ENCODE measurements at places on chromosomes 7 and 10.

- no peak for DNase-seq
Measured at GRCh38 chr7:152654971-152655370, 21.0 kb downstream of the XRCC2 start.

DNA sequence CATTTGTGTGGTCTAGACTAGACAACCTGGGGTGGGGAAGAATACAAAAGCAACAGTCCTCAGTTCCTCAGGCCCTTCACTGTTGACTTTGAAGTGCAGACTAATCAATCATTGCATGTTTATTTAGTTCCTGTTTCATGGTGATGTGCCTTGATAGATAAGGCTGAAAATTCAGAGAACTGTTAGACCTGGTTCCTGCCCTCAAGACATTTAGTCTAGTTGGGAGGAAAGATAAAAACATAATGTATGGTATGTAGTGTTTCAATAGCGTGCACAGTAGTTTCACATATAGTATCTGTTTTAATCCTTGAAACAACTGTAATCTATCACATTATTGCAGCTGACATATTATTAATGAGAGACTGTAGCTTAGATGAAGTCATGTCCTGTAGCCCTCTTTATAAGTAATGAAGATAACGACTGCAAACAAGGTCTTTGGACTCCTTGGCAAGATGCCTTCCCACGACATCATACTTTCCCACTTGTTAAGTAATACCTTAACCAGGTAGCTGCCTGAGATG lies 124.0 kb downstream of the CELF2 start:
- peak; percentile 51 for DNase-seq

GRCh38 chr7:193481-194251 lies 1.3 kb downstream of the FAM20C start:
- no peak for DNase-seq

DNA sequence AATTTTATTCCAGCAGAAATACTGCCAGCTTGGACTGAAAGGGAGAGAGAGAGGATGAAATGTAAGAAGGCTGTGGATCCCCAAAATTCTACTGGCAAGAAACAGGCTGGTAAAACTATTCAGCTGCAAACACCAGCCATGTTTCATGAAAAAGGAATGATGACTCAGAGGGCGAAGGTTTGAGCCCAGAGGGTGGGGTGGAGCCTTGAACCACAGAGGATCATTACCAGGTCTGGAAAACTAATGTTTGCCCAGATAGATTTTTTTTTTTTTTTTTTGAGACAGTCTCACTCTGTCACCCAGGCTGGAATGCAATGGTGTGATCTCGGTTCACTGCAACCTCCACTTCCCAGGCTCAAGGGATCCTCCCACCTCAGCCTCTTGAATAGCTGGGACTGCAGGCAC lies 41.7 kb upstream of the NRF1 start:
- DNase-seq, result no peak

DNA sequence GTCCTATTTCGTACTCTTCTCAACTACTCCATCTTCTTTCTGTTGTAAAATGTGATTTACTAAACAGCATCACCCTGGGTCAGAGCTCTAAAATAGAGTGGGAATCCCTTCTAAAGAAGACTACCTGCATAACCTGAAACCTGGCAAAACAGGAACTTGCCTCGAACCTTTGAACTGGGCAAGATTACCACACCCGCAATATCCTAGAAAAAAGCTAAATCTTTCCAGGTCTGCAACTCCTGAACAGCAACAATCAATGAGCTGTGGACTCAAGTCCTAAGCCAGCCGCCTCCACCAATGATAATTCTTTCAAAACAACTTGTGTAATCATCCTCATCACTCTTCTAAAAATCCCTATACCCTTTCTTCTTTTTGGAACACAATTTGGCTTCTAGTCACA lies 824.2 kb upstream of the COBL start:
- no peak for DNase-seq

DNA sequence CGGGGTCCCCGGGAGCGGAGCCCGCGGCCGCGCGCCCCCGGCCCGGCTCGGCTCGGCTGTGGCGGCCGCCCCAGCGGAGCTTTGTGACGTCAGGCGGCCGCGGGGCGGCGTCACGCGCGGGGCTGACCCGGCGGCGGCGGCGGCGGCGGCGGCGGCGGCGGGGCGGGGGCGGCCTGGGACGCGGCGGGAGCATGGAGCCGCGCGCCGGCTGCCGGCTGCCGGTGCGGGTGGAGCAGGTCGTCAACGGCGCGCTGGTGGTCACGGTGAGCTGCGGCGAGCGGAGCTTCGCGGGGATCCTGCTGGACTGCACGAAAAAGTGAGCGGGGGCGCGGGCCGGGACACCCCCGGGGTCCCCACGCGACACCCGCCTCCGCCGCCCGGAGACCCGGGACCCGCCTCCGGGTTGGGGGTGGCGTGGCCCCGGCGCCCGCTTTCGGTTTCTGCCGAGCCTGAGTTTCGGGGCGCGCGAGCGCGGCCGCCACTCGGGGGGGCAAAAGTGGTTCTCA lies at the start of gene PWWP2B:
Gene PWWP2B (plus strand): TSS at position 165 of the 506 bp plus-strand sequence. CDS start 27 bp downstream, at position 192.
- peak; percentile 68 for DNase-seq

- peak; percentile 69 for DNase-seq
Measured at GRCh38 chr10:5447611-5448071, 35.3 kb downstream of the NET1 start.

DNA sequence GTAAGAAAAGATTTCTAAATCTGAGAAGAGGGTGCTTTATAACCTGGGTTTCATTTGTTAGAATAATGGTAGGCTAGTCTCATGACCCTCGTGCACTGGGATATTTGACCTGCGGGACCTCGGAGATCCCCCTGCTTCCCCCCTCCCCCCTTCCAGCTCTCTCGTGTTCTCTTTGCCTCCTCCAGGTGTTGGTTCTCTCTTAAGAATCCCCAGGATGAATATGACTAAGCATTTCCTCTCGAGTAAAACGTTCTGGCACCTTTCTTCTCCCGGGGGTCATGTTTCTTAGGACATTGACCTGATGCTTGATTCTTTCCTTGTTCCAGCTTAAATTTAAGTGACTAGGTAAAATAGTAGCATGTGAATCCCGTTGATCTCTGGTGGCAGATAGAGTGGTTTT lies 71.2 kb downstream of the SHH start:
- no peak for DNase-seq

DNA sequence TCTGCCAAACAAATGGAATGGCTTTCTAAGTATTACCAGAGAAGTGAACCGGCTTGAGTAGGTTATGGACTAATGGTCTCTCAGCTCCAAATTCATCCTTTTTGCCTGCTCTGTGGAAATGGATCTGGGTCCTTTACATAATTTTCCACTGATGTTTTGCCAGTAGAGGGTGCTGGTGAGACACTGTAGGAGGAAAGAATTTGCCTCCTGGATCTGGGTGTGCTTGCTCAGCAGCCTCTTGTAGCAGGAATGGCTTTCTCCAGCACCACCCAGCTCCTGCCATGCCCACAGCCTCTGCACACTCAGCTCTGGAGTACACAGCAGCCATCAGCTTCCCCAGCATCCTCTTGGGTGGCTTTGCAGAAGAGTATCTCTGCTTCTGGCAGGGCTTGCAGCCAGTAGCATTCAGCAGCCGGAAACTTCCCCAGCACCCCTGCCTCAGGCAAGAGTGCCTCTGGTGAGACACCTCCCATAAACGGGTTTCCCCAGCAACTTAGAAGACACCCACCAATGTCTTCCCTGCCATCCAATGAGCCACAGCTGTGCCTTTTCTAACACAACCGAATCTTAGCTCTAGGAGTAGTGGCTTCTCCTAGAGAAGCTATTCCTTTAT lies 235.0 kb upstream of the PLPP4 start:
- no peak for DNase-seq

GRCh38 chr7:134988161-134988560 lies 1.9 kb downstream of the AGBL3 start:
- no peak for DNase-seq

GRCh38 chr10:48287417-48288391 lies 13.2 kb upstream of the FRMPD2 start:
- no peak for DNase-seq

DNA sequence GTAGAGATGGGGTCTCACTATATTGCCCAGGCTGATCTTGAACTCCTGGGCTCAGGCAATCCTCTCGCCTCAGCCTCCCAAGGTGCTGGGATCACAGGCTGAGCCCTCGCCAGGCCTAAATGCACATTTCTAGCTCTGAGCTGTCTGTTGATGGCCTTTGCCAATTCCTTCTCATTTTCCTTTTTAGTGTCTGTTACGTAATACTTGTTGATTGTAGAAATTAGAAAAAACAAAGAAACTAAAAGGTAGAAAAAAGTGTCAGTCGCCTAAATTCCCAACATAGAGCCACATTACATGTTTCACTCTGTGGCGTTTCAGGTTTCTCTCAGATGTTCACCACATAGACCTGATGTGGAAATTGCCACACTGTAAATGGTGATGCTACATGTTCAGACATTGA lies 44.0 kb upstream of the RASGEF1A start:
- DNase-seq, result no peak

- no peak for DNase-seq
Measured at GRCh38 chr7:22627136-22627535, 99.9 kb upstream of the IL6 start.

Measured in CD4-positive, alpha-beta memory T cell (primary cell).